SK-MEL-5 (cell line): ENCODE measurements at places on chromosomes 7 and 10.

DNA sequence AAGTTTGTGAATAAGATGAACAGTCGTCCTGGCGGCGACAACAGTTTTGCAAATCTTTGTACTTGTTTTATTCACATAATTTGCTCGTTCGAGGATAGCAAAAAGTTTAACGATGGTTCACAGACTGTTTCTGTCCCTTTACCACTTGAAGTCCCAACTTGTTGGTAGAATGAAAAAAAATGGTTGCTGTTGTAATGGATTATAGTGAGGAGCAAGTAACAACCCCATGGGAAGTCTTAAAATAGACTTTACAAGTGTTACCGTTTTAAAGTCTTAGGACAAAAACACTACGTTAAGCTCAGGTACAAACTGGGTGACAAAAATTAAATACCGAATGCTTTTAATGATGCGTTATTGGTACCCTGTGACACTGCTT lies 589 bp downstream of the LSM8 start:
- DNase-seq, result peak; percentile 30

GRCh38 chr7:30351286-30351685 lies 66.9 kb downstream of the ZNRF2 start:
- DNase-seq, result peak; percentile 43

DNA sequence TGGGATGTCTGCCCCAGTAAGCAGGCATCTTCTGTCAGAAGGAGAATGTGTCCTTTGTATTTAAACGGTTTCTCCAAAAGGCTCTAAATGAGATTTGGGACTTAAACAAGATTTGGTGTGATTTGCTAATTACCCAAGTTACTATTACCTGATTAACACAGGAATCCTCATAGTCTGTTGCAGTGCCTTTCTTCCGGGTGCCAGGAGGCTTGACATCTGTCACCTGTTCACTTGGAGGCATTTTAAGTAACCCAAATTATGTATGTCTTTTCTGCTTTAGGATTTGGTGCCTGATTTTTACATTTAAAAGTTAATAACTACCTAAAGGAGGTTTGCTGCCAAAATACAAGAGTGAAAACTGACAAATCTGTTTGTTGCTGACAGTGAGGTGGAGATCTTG lies 587.9 kb upstream of the GALNT17 start:
- no peak for DNase-seq

GRCh38 chr7:107043921-107044346 lies 571 bp upstream of the PRKAR2B start:
- DNase-seq, result peak; percentile 52

DNA sequence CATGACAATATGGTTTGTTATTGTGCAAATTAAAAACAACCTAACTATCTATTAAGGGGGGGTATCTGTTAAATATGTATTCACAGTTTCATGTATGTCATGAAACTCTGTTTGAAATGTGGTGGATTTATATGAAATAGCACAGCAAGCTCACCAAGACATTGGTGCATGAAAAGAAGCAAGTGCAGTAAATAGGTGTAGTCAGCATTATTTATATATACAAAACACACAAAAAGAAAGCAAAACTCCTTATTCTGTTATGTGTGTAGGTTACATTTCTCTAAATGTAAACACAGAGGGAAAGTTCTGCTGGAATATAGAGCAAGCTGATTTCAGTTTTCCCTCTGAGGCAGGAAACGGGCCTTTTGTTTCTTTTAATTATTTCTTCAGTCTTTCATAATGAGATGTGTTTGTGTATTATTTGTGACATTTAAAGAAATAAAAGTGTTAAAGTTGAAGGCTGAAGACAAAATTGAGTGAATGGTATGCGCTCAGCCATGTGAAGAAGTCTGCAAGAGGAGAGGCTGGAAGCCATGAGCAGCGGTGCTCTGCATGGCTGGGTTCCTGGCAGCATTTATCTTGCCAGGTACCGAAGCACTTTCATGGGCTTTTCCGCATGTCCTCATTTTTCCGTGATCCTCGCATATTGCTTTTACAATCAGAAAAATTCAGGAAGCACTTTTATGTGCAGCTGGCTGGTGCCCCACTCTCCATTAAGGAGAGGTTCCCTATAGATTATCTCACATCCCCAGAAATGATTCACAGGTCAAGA lies 38.5 kb downstream of the GRID1 start:
- DNase-seq, result no peak

DNA sequence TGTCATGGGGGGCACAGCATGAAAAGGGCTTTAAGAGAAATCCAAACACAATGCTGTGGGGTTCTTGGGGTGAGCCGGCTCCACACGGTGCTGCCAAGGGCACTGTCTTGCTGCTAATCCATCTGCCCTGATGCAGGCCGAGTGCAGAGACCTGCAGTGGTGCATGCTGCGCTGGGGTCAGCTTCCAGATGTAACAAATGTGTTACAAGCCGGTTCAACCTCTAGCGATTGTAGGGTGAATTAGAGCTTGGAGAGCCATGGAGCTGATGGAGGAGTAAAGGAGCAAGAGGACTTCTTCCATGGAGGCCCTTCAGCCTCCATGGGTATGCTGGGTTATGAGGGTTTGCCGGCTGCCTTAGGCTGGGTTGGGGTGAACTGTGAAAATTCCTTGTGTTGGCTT lies 402.3 kb downstream of the TYW1 start:
- DNase-seq, result no peak

GRCh38 chr7:38542156-38542555 lies 89.0 kb downstream of the AMPH start:
- DNase-seq, result no peak

DNA sequence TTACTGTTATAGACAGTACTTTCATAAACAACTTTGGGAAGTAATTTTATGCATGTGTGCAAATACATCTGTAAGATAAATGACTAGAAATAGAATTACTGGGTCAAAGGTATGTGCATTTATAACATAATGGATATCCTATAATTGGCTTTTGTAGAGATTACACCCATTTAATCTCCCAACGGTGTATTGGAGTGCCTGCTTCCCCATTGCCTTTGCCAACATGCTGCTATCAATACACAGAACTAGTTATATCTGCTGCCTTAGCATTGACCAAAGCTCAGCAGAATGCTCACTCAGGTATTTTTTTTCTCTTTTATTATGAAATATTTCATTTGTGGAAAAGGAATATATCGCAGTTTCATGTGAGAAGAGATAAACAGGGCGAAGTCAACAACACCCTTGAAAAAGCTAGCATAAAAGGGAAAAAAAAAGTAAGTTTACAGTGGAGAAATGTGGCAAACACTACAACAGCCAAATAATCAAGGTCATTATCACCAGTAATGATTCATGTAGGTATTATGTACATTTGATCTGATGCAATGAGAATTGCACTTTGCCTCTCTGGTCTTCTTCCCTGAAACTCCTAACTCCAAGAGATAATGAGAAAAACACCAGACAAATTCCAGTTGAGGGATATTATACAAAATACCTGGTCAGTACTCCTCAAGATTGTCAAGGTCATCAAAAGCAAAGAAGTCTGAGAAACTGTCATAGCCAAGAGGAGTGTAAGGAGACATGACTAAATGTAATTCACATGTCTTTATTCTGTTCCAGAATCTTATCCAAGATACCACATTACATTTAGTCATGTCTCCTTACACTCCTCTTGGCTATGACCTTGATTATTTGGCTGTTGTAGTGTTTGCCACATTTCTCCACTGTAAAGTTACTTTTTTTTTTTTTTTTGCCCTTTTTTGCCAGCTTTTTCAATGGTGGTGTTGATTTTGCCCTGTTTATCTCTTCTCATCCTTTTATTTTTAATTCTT lies 36.8 kb downstream of the MARCHF5 start:
- DNase-seq, result no peak

DNA sequence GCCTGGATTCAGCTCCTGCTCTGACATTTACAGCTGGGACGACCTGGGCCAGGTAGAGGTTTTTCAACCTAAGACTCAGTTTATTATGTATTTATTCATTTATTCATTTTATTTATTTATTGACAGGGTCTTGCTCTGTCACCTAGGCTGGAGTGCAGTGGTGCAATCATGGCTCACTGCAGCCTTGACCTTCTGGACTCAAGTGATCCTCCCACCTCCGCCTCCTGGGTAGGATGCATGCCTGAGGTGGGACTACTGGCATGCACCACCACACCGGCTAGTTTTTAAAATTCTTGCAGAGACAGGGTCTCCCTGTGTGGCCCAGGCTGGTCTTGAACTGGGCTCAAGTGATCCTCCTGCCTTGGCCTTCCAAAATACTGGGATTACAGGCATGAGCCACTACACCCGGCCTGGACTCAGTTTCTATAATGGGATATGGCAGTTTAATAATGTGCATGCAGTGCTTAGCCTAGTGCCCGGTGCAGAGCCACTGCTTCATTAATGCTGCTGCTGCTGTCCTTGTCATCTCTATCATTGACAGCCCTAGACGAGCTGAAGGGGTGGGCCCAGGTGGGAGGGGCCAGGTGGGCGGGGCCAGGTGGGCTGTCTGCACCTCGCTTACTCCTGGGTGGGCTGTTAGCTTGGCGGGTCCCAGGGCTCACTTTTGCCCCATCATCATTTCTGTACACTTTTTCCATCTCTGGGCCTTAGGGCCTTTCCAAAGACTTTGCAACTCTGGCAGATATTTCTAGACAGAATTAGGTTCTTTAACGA lies 92.6 kb downstream of the LHPP start:
- DNase-seq, result no peak

- DNase-seq, result no peak
These were observed 26.8 kb upstream of the TM9SF3 start for GRCh38 chr10:96613576-96613975.

DNA sequence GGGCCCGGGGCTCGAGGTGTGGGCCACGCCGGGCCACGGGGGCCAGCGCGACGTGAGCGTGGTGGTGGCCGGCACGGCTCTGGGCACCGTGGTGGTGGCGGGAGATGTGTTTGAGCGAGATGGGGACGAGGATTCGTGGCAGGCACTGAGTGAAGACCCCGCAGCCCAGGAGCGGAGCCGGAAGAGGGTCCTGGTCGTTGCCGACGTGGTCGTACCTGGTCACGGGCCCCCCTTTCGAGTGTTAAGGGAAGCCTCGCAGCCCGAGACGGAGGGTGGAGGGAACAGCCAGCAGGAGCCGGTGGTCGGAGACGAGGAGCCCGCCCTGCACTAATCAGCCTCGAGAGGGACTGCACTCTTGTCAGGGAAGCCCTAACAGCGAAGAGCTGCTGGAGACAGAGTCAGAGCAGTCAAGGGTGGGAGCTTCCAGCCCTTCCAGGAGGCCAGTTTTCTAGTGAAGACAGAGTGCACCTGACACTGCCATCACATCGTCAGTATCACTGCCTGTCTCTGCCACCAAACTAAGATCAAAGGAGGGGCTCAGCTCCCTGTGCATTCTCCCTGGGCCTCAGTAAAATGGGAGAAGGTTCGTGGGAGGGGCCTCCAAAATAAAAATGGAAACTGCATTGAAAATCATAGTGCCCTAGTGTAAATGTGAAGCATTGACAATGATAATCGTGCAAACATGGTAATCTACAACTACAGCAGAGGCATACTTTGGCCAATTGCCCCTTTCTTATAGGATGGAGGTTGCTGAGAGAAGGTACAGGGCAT lies 1.3 kb downstream of the MBLAC1 start:
- no peak for DNase-seq

- DNase-seq, result no peak
These were observed 257.4 kb downstream of the ZMYND11 start for GRCh38 chr10:392705-393037.

DNA sequence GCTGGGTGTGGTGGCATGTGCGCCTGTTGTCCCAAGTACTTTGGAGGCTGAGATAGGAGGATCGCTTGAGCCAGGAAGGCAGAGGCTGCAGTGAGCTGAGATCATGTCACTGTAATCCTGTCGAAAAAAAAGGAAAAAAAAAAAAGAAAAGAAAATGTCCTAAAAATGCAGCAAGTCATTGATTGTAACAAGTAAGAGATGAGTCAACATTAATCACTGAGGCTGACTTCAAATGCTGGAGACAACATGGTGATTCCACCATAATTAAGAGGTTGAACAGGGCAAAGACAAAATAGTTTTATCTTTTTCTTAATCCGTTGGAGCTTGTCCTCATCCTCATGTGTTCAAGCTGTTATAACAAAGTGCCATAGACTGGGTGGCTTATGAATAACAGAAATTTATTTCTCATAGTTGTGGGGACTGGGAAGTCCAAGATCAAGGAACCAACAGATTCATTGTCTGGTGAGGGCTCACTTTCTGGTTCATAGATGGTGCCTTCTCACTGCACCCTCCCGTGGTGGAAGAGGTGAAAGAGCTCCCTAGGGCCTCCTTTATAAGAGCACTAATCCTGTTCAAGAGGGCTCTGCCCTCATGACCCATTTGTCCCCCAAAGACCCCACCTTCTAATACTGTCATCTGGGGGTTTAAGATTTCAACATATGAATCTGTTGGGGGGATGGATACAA lies 60.3 kb downstream of the TBXAS1 start:
- peak; percentile 39 for DNase-seq

- no peak for DNase-seq
These were observed 29.7 kb downstream of the ZNF467 start for GRCh38 chr7:149743476-149744255.

DNA sequence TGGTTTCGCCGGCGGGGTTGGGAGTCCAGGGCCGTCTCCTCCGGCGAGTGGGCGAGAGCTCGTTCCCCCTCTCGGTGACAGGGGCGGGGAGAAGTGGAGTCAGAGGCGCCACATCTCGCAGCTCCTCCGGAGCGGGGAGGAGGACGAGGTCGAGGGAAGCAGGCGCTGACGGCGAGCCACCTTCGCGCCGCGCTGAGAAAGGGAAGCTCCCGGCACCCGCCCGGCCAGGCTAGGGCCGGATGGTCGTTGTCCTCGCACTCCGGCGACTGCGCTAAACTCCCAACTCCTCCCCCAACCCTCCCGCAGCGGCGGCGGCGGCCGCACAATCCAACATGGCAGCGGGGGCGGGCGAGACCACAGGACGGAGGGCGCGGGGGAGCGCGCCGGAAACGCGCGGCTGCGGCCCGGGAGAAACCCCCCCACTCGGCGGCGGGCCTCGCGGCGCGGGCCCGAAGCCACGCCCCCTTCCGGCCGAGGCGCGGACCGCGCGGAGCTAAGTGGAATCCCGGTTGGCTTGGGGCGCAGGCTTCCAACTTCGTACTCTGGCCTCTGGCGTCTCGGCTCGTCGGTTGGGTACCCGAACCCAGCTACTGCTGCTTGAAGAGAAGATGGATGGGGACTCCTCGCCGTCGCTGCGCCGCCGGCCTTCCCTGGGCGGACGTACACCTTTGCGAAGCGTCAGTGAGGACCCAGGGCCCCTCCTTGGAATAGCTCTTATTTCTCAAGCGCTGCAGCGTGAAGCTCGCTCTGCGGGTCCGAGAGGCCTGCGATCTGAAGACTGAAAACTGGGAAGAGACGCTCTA lies at the start of gene WASL:
TSS of gene WASL (minus strand) at position 270 of the 803 bp plus-strand sequence. CDS start at position 1, 269 bp downstream.
- DNase-seq, result peak; percentile 92

DNA sequence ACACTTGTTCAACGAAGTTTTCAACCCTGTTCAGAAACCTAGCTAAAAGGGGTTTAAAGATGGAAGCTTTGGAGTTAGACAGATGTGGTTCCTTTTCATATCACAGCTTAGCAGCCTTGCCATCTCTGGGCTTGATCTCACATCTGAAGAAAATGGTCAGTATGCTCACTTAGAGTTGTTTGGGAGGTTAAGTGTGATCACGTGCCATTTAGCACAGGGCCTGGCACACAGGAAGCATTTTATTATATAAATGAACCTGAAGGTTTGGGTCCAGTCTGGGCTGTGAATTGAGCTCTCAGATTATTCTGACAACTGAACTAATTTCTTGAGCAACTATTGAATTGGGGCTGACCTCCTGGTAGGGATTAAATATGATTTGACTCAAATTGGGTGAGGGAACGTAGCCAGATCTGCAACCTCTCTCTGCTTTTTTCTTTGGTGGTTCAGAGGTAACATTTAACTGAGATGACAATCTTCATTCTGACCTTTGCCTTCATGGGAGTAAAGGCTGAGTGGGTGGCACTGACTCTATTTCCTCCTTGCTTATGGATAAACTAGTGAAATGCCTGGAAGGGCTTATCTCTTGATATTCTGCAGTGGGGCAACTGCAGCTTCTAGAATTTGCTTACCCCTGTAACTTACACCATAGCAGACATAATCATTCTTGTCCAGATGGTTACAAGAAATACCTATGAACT lies 10.2 kb upstream of the HKDC1 start:
- DNase-seq, result no peak
